ENCODE measurements at places on chromosomes 6 and 20. TPM values are rescaled to one million over a fixed set of nuclear protein-coding genes. Genes with fewer than 3 reads are reported as not detected.
A peak's percentile ranks its signal among the peaks of the same experiment; 100 is the strongest.

SLPI gene
- polyA plus RNA-seq, result not detected

GHRH gene
- not detected for polyA plus RNA-seq

PLN gene
- polyA plus RNA-seq, result not detected

GRCh38 chr20:44188752-44189151 lies 1.8 kb upstream of the JPH2 start:
- H3K4me1 ChIP-seq, result peaks cover 29% of the 10 kb centered on the region
- H3K27me3 ChIP-seq, result peaks cover 36% of the 10 kb centered on the region
- no peak for DNase-seq
- H3K27ac ChIP-seq, result no peak overlapping the region
- peak overlapping the region; percentile 52 for H3K4me3 ChIP-seq

GRCh38 chr20:38208088-38208487 lies 43.0 kb upstream of the TGM2 start:
- no peak overlapping the region for H3K4me3 ChIP-seq
- H3K27ac ChIP-seq, result no peak overlapping the region
- H3K4me1 ChIP-seq, result no peaks in the 10 kb centered on the region

DNA sequence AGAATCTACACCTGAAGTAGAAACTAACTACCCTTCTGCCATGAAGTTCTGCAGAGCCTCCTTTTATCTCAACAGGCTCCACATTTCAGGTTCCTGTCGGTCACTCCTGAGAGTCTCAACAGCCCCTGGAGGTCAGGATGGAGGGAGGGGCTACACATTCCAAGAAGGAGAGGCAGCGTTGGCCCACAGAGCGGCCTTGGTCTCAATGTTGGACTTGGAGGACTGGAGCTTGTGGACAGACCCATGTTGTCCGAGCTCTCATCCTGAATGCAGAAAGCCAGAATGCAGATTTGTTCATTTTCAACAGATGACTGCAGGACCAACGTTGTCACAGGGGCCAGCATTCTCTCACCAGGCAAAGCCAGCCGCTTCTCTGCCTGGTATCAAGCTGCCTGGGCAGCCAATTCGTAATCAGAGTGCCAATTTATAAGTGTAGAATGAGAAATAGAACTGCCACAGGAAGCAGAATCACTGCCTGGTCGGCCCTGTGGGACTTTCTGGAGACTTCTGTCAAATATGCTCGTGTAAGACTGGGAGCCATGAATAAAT lies 212.5 kb upstream of the SNX9 start:
- H3K4me3 ChIP-seq, result no peak overlapping the region
- H3K27ac ChIP-seq, result no peak overlapping the region
- H3K36me3 ChIP-seq, result no peaks in the 10 kb centered on the region
- no peaks in the 10 kb centered on the region for H3K27me3 ChIP-seq
- peaks cover 48% of the 10 kb centered on the region for H3K4me1 ChIP-seq

- no peak for DNase-seq
- H3K4me1 ChIP-seq, result no peaks in the 10 kb centered on the region
- peaks cover 8% of the 10 kb centered on the region for H3K27me3 ChIP-seq
- H3K4me3 ChIP-seq, result no peak overlapping the region
- no peak overlapping the region for H3K27ac ChIP-seq
Measured at GRCh38 chr6:37643851-37644672, 53.6 kb downstream of the MDGA1 start.

DNA sequence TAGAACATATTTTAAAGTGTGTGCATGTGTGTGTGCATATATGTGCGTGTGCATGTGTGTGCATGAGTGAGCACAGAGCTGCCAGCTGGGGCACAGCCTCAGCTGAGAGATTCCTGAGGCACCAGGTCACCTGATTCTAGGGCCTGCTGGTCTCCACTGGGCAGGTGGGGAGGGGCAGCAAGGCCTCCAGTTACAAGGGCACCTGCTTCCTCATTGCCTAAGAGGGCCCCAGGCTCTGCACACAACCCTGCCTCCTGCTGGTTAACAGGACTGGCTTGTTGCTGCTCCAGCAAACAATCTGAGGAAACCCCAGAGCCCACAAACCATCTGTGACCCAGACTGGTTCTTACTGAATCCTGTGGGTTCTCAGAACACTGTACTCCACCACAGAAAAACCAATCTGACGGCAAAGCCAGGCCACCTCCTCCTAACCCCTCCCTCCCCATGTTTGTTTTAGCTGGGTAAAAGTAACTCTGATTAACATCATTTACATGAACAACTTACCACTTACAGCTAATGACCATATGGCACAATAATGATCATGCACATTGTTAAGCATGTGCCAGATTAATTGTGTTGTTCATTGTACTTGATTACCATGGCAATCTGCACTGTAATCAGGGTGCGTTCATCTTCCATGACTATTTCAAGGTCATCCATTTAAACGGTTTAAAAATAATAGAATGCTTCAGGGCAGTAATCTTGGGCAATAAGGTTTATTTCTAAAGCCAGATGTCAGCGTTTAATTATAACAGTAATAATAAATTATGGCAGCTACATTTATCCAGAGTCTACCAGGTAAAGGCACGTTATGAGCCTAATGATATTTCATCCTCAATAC lies 23.1 kb upstream of the UBE2J1 start:
- no peaks in the 10 kb centered on the region for H3K36me3 ChIP-seq
- peak; percentile 80 for DNase-seq
- no peaks in the 10 kb centered on the region for H3K27me3 ChIP-seq
- H3K4me1 ChIP-seq, result 0 out of 2 replicates have a peak, but pooled peaks cover 7% of the 10 kb centered on the region

- peaks cover 22% of the 10 kb centered on the region for H3K27me3 ChIP-seq
- DNase-seq, result peak; percentile 43
- no peak overlapping the region for H3K27ac ChIP-seq
- peaks cover 18% of the 10 kb centered on the region for H3K4me1 ChIP-seq
- H3K4me3 ChIP-seq, result peak overlapping the region; percentile 41
Measured at GRCh38 chr20:23164176-23164601, 78.1 kb upstream of the CD93 start.

All from HepG2 (cell line).